ENCODE measurements at places on chromosomes 12 and 14.

- peak overlapping the region; percentile 1 for H3K4me3 ChIP-seq
- no peaks in the 10 kb centered on the region for H3K4me1 ChIP-seq
- H3K27ac ChIP-seq: no peak overlapping the region
- H3K36me3 ChIP-seq: no peaks in the 10 kb centered on the region
- peaks cover 48% of the 10 kb centered on the region for H3K27me3 ChIP-seq
Observed at GRCh38 chr14:28785096-28785952, 18.7 kb downstream of the FOXG1 start.

- DNase-seq: no peak
- H3K27me3 ChIP-seq: no peaks in the 10 kb centered on the region
- H3K4me1 ChIP-seq: no peaks in the 10 kb centered on the region
- H3K4me3 ChIP-seq: no peak overlapping the region
Observed at GRCh38 chr14:78927261-78927660, 757.1 kb downstream of the NRXN3 start.

DNA sequence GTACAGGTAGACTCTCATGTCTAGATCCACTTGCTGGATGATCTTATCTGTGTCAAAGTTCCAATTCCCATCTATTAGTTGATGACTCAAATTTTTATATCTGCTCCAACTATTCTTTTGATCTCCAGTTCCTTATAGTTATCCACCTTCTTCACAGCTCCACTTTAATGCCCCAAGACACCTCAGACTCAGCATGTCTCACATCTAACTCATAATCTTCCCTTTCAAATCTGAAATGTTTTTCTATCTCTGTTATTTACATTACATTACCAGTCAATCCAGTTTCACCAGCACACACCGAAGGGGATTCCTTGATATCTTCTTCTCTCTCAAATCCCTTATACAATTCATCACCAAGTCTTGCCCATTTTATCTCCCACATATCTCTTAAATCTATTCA, 3.7 kb upstream of the METAP2 start:
- no peaks in the 10 kb centered on the region for H3K4me1 ChIP-seq
- no peak for DNase-seq
- no peak overlapping the region for H3K4me3 ChIP-seq
- no peak overlapping the region for H3K27ac ChIP-seq
- no peaks in the 10 kb centered on the region for H3K27me3 ChIP-seq
- no peaks in the 10 kb centered on the region for H3K36me3 ChIP-seq

- no peak overlapping the region for H3K27ac ChIP-seq
- H3K4me1 ChIP-seq: no peaks in the 10 kb centered on the region
- no peaks in the 10 kb centered on the region for H3K36me3 ChIP-seq
- no peaks in the 10 kb centered on the region for H3K27me3 ChIP-seq
- no peak overlapping the region for H3K4me3 ChIP-seq
Observed at GRCh38 chr14:61764342-61765122, 2.3 kb downstream of the SNAPC1 start.

DNA sequence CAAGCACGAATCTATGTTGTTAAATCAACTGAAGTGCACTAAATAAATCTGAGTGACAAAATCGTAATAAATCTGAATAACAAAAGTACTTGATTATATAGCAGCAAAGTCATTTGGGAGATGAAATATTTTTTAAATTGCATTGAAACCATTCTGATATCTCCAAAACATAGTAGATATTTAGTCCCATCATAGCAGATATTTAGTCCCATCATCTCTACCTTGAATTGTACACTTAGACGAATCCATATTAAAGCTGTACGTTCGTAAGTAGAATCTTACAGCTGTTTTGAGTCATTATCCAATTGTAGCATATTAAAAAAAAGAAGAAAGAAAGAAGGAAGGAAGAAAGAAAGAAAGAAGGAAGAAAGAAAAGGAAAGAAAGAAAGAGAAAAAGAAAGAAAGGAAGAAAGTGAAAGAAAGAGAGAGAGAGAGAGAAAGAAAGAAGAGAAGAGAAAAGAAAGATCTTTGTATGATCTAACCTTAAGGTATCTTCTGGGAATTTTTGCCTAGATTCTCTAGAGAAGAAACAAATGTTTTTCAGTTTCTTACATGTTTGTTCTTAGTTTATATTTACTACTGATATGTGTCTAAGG, 2.6 kb downstream of the DCN start:
- H3K36me3 ChIP-seq: no peaks in the 10 kb centered on the region
- peak overlapping the region; percentile 36 for H3K4me3 ChIP-seq
- no peak for DNase-seq
- H3K4me1 ChIP-seq: peaks cover 10% of the 10 kb centered on the region

GRCh38 chr12:71888521-71888920, 49.0 kb downstream of the TBC1D15 start:
- H3K4me3 ChIP-seq: no peak overlapping the region
- no peaks in the 10 kb centered on the region for H3K4me1 ChIP-seq
- no peak for DNase-seq

GRCh38 chr14:65084554-65085505, 17.5 kb downstream of the MAX start:
- no peak for DNase-seq
- no peak overlapping the region for H3K4me3 ChIP-seq
- peaks cover under 1% of the 10 kb centered on the region for H3K4me1 ChIP-seq

- no peak for DNase-seq
- H3K4me1 ChIP-seq: no peaks in the 10 kb centered on the region
- H3K27ac ChIP-seq: no peak overlapping the region
- H3K27me3 ChIP-seq: no peaks in the 10 kb centered on the region
- no peak overlapping the region for H3K4me3 ChIP-seq
- no peaks in the 10 kb centered on the region for H3K36me3 ChIP-seq
Observed at GRCh38 chr12:103687253-103687652, 100.2 kb downstream of the STAB2 start.

DNA sequence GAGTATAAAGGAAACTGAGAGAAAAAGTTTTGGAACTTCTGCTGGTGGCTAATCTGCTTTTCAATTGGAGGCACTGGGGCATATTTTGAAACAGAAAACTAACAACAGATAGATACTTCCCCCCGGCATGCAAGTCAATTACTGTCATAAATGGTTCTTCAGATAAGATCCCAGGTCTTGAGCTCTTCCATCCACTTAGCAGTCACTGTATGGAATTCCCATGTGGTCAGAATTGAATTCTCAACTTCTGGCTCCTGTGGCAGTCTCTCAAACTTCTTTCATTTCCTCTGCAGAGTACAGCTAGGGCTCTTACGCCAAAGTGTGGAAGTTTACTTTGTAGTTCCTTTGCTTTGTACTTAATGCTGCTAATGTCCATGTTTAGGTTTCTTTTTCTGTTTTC, 452.2 kb downstream of the IPO8 start:
- H3K4me3 ChIP-seq: no peak overlapping the region
- no peaks in the 10 kb centered on the region for H3K27me3 ChIP-seq
- no peaks in the 10 kb centered on the region for H3K36me3 ChIP-seq
- H3K27ac ChIP-seq: no peak overlapping the region
- DNase-seq: no peak
- no peaks in the 10 kb centered on the region for H3K4me1 ChIP-seq

GRCh38 chr12:114476159-114476558, 70.2 kb upstream of the TBX5 start:
- H3K36me3 ChIP-seq: no peaks in the 10 kb centered on the region
- DNase-seq: no peak
- no peak overlapping the region for H3K27ac ChIP-seq
- H3K27me3 ChIP-seq: peaks cover 31% of the 10 kb centered on the region
- no peaks in the 10 kb centered on the region for H3K4me1 ChIP-seq
- H3K4me3 ChIP-seq: no peak overlapping the region

DNA sequence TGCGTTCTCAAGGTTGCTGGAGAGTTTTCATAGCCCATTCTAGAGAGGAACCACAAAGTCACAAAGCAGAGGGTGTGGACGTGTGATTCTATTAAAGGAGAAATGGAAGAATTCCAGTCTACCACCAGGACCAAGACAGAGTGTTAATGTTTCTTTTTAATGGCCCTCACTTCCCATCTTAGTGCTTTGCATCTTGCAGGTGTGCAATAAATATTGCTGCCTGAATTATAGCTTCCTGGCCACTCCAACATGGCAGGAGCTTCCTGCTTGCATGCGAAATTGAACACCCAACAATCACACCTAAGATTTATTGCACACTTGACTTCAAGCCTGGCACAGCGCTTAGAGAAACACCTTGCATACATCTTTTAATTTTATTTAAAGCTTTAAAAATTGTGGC, 22.4 kb upstream of the PPP1CC start:
- DNase-seq: no peak
- H3K36me3 ChIP-seq: no peaks in the 10 kb centered on the region
- no peak overlapping the region for H3K4me3 ChIP-seq
- H3K27me3 ChIP-seq: no peaks in the 10 kb centered on the region

DNA sequence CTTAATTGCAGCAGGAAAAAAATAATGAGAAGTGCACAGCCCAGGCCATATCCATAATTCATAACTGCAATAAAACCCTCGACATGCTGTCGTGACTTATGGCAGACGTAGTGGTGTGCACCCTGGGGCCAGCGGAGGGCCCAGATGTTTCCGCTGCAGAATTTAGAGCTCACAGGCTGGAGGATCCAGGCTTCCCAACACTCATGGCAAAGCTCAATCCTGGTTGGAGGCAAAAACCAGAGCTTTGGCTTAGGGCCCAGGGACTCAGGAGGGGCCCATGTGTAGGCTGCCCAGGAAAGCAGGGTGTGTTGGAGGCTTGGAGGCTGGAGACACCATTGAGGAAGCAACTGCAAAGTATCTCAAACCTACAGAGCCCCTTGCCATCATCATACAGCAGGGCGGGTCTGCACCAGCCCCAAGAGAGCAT, 68.7 kb downstream of the SERPINA3 start:
- no peak overlapping the region for H3K4me3 ChIP-seq
- H3K4me1 ChIP-seq: no peaks in the 10 kb centered on the region
- H3K27ac ChIP-seq: no peak overlapping the region
- peak; percentile 31 for DNase-seq

GRCh38 chr14:98925354-98926040, 346.5 kb downstream of the BCL11B start:
- H3K27me3 ChIP-seq: no peaks in the 10 kb centered on the region
- no peak overlapping the region for H3K27ac ChIP-seq
- no peaks in the 10 kb centered on the region for H3K4me1 ChIP-seq
- no peak for DNase-seq

DNA sequence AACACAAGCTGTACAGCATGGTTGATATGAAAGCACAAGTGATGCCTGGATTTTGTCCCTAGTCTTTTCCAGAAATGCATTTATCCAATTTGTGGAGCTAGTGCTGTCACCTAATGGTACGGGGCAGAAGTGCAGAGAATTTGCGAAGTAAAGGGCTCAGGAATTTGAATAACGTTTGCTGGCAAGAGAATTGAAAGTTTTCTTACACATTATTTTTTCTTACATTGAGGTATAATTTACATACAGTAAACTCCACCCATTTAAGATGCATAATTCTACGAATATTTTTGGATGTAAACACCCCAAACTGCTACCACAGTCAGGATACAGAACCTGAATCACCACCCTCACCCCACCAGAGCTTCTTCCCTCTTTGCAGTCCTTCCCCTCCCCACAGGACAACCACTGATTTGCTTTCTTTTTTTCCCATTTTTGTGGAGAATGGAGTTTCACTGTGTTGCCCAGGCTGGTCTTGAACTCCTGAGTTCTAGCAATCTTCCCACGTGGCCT, 3.5 kb downstream of the AICDA start:
- H3K4me3 ChIP-seq: no peak overlapping the region
- no peak for DNase-seq
- H3K27me3 ChIP-seq: no peaks in the 10 kb centered on the region
- no peaks in the 10 kb centered on the region for H3K4me1 ChIP-seq

DNA sequence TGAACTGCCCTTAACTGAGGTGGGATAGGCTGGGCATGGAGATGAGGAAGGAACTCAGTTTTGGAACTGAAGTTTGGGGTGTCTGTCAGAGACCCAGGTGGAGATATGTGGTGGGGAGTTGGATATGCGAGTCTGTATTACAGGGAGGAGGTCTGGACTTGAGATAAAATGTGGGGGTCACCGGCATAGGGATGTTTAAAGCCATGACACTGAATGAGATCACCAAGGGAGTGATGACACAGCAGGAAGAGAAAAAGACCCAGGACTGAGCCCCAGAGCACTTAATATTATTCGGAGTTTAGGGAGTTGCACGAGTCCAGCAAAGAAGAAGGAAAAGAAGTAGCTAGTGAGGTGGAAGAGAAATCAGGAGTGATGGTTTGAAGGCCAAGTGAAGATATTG, 4.0 kb upstream of the OASL start:
- H3K4me3 ChIP-seq: no peak overlapping the region
- no peak overlapping the region for H3K27ac ChIP-seq
- H3K4me1 ChIP-seq: no peaks in the 10 kb centered on the region
- H3K36me3 ChIP-seq: no peaks in the 10 kb centered on the region

GRCh38 chr14:30914812-30915211, 40.5 kb downstream of the COCH start:
- H3K27ac ChIP-seq: no peak overlapping the region
- DNase-seq: no peak
- no peaks in the 10 kb centered on the region for H3K36me3 ChIP-seq

GRCh38 chr12:103809154-103809553, 31.9 kb downstream of the NT5DC3 start:
- H3K27me3 ChIP-seq: no peaks in the 10 kb centered on the region
- no peak overlapping the region for H3K4me3 ChIP-seq
- no peaks in the 10 kb centered on the region for H3K36me3 ChIP-seq
- DNase-seq: no peak

- no peak for DNase-seq
- no peak overlapping the region for H3K4me3 ChIP-seq
- no peak overlapping the region for H3K27ac ChIP-seq
- no peaks in the 10 kb centered on the region for H3K4me1 ChIP-seq
Observed at GRCh38 chr12:106296179-106296877, 6.2 kb upstream of the TCP11L2 start.

DNA sequence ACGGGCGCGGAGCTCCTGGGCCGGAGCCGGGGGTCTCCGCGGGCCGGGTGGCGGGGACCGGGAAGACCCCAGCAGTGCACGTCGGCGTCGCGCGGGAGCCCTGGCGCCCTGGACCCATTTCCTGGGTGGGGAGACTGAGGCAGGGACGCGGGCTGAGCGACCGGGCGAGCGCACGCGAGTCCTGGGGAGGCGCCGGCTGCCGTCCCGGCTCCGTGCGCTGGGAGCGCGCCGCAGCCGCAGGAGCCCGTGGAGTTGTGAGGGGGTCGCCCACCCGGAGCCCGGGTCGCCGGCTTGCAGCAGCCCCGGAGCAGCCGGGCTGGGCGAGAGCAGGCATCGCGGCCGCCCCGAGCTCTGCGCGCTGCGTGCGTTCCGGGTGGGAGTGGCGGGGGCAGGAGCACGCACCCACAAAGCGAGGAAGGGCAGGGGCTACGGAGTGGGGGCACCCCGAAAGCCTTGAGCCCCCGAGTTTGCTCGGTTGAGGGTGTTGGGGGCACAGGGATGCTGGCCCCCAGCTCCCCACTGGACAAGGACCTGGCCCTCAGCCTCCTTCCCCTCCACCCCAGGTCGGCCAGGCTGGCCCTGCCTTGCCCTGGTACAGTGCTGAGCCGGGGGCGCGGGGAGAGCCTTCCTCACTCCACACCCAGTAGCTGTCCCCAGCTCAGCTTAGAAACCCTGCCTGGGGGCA, 620 bp downstream of the MMP17 start:
- H3K4me1 ChIP-seq: no peaks in the 10 kb centered on the region
- H3K36me3 ChIP-seq: no peaks in the 10 kb centered on the region
- H3K4me3 ChIP-seq: peak overlapping the region; percentile 36
- peak overlapping the region; percentile 73 for H3K27ac ChIP-seq
- DNase-seq: no peak
- no peaks in the 10 kb centered on the region for H3K27me3 ChIP-seq

GRCh38 chr12:26953447-26953846, 15.2 kb downstream of the FGFR1OP2 start:
- DNase-seq: no peak
- H3K4me3 ChIP-seq: no peak overlapping the region
- no peaks in the 10 kb centered on the region for H3K4me1 ChIP-seq
- H3K36me3 ChIP-seq: no peaks in the 10 kb centered on the region
- no peak overlapping the region for H3K27ac ChIP-seq
